NB4 (cell line): ENCODE measurements at places on chromosomes 7 and 10.

DNA sequence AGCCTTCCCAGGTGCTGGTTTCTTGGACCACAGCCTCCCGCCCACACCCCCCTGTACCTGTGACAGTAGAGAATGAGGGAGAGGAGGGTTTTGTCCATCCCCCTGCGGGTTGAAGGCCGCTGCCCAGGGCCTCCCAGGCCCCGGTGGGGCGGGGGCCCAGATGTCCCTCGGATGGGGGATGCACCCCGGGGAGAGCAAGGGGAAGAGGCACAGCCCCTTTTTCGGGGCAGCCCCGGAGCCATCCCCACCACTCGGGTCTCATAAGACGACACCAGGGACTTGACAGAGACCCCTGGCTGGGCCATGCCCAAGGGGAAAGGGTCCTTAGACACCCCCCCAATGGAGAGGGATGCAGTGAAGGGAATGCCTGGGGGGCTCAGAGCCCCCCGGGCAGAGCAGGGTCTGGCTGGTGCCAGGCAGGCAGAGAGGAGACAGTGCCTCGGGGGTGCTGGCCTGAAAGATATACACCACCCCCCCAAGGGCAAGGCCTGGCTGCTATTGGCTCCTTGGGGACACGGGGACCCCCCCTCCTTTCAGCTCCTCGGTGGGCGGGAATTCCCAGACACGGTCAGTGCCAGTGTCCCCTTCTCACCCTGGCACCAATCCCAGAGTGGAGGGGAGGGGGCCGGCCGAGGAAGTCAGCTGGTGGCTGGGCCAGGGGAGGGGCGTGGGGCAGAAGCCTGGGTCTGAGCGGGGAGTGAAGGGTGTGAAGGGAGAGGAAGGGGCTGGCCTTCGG, 3.7 kb upstream of the SPACDR start:
- DNase-seq = no peak

DNA sequence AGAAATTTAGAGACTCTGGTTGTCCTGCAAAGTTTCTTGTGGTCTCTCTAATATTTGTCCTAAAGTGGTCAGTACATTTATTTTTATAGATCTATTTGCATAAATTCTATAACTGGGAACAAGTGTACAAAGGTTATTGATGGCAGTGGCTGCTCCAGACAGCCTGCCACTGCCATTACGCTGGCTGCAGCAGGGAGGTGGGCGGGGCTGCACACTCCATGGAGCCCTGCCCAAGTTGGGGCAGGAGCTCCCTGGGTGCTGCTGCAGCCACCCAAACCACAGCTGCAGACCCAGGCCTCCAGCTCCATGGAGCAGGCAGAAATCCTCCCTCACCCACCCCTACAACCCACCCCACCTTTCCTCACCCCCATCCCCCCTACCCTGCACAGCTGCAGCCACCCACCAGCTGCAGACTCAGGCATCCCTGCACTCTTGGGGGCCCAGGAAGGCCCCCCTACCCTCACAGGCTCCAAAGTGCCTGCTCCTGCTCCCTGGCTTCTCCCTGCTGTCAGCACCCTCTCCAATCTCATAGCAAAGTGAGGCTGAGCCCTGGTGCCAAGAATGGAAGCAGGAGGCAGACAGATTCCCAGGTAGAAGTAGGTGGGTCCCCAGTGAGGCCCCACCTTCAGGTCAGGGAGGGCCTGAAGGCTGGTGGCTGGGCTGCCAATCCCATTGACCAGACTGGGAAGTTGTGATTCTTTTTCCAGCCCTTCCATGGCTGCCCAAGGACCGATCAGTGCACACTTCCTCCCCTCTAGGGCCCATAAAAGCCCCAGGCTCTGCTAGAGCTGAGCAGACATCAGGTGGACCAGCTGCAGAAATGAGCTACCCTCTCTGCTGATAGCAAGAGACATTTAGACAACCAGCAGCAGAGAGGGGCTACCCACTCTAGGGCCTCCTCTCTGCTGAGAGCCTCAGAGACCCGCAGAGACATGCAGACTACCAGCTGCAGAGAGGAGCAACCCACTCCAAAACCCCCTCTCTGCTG, 4.8 kb upstream of the CYP3A43 start:
- no peak for DNase-seq

- DNase-seq = no peak
Measured at GRCh38 chr7:129864042-129864441, 88.7 kb downstream of the UBE2H start.

DNA sequence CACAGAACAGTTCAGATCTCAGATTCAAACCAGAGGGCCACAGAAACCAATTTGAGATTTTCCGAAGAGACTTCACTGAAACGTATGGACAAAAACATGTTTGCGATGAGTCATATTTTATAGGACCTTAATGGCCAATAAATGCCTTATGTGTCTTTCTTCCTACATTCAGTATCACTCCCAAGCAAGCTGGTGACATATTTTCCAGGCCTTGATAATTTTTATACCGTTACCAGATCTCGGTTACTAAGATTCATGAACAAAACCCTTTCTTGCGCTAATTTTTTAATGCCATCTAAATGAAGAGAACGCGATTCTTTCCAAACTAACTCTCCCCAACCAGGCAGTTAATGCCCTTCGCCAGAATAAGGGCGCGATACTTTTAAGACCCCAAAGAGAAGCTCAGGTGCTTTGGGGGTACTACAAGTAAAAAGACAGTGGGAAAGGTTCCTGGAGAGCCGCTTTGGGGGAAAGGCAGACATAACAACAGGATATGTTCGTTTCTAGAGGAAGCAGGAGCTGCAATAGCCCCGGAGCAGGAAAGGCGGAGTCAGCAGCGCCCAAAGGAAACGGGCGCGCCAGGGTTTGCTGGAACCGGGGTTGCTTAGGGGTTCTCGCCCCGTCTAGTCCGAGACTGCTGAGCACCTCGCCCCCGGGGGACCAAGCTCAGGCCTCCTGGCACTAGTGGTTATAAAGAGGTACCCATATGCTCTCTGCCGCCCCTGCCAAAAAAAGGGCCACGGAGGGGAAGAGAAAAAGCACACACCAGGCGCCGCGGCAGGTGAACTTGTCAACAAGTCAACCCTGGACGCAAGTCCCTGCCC, 884 bp downstream of the ICA1 start:
- DNase-seq = peak; percentile 32

DNA sequence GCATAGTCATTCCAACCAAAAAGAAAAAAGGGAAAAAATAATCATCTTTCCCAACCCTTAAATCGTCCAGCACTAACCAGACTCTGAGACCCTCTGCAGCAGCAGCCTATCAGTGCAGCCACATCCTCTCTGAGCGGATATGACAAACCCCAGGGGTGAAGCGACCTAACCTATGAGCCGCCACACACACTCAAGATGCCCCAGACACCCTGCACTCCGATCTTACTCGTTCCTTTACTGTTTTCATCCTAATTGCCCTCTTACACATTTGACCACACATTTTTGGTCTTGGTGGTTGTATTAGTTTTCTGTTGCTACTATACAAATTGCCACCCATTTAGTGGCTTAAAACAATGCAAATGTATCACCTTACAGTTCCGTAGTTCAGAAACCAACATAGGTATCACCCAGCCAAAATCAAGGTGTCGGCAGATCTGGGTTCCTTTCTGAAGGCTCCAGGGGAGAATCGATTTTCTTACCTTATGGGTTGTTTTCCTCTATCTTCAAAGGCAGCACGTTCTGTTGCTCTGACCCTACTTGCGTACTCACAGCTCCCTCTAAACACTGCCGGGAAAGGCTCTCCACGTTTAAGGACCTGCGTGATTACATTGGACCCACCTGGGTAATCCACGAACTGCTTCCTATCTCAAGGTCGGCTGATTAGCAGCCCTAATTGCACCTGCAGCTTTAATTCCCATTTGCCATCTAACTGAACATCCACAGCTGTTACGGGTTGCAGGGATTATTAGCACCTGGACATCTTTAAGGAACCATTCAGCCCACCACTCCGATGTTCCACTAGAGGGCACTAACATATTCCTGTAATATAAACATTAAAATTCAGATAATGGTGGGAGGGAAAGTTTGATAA, 37.3 kb upstream of the PRSS1 start:
- DNase-seq = peak; percentile 27

GRCh38 chr10:125554753-125555152, 128.2 kb downstream of the TEX36 start:
- DNase-seq = no peak

GRCh38 chr10:131980761-131981428, 828 bp downstream of the BNIP3 start:
- peak; percentile 58 for DNase-seq

GRCh38 chr10:61541960-61542359, 88.8 kb upstream of the TMEM26 start:
- no peak for DNase-seq

DNA sequence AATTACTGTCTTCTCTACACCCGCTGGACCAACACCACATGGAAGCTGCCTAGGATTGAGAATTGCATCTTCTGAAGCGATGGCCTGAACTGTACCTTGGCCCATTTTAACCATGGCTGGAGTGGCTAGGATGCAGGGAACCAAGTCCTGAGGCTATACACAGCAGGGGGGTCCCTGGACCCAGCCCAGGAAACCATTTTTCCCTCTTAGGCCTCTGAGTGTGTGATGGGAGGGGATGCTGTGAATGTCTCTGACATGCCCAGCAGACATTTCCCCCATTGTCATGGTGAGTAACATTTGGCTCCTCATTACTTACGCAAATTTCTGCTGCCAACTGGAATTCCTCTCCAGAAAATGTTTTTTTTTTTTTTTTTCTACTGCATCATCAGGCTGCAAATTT, 822.7 kb downstream of the PCDH15 start:
- DNase-seq = no peak

DNA sequence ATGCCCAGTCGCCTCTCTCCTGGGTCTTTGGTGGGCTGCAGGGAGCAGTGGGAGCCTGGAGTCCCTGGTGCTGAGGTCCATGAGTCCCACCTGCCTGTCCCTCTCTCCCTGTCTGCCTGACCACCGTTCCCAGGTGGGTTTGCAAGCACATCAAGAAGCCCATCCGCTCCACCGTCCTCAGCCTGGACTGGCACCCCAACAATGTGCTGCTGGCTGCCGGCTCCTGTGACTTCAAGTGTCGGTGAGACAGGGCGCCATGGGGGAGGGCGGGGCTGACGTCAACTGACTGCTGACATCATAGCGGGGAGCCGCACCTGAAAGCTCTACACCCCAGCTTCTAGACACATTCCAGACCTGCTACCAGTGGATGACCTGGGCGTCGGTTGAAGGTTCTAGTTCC, 15.2 kb downstream of the ARPC1B start:
- DNase-seq = no peak

DNA sequence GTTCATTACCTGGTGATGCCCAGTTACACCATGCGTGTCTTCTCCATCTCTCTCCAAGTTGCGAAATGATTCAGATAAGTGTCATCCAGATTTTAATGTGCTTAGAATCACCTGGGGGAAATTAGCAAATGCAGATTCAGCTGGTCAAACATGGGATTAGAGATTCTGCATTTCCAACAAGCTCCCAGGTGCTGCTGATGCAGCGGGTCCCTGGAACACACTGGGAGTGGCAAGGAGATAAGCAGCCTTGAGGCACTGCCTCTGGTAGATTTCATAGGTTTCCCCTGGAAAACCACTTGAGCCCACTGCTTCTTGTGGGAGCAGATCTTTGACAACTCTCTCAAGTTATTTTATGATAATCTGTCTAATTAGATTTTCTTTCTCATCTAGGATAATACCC, 196.0 kb upstream of the C7orf33 start:
- DNase-seq = no peak

DNA sequence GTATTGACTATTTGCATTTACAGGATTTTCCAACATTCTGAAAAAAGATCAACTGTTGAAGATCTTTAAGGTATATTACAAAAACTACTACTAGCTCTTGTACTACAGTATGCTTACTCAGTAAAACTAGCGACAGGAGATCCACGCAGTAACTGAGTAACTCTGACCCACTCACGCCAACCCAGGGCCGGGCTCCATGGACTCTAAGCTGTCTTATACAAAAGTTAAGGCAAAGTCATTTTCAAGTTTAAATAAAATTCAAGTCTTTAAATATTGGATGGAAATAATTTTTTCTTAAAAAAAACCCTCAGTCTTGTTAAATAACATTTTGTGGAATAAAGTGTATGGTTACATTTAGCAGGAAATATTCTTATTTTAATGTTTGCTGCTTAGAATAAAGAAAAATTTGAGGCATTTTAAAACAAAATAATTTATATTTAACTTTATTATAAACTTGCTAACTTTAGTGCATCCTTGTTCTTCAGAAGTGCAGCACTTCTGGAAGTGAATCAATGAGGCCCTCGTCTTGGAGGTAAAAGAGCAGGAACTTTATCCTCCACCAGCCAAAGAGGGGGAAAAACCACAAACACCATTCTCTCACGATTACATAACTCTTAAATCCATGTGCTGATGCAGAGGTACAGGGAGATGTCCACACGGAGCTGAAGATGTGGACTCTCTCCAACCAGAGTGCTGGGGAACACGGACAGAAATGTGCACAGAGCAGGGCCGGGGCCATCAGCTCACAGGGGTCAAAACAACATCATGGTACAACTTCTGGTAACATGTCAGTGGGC, 119.9 kb downstream of the LARP4B start:
- DNase-seq = no peak

DNA sequence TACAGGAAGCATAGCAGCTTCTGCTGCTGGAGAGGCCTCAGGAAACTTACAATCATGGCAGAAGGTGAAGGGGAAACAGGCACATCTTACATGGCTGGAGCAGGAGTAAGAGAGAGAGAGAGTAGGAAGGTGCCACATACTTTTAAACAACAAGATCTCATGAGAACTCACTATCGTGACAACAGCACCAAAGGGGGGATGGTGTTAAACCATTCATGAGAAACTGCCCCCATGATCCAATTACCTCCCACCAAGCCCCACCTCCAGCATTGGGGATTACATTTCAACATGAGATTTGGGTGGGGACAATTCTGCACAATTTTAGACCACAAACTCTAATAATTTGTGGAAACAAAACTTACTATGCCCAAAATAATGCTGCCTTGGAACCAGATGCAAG, 16.8 kb upstream of the ARMC3 start:
- DNase-seq = no peak

GRCh38 chr10:104334965-104335650, 3.2 kb downstream of the ITPRIP start:
- DNase-seq = no peak

- no peak for DNase-seq
Measured at GRCh38 chr7:125573126-125573525, 643.5 kb upstream of the POT1 start.

- DNase-seq = no peak
Measured at GRCh38 chr7:47153576-47153975, 428.3 kb downstream of the TNS3 start.

GRCh38 chr7:66238773-66239466, 33.8 kb downstream of the TPST1 start:
- DNase-seq = no peak

DNA sequence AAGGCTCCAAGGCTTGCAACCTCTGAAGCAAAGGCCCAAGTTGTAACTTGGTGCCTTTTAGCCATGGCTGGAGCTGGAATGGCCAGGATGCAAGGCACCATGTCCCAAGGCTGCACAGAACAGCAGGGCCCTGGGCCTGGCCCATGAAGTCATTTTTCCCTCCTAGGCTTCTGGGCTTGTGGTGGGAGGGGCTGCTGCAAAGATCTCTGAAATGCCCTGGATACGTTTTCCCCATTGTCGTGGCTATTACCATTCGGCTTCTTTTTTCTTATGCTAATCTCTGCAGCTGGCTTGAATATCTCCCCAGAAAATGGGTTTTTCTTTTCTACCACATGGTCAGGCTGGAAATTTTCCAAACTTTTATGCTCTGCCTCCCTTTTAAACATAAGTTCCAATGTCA, 234.2 kb downstream of the CDK14 start:
- DNase-seq = no peak

GRCh38 chr10:126551202-126551601, 119.3 kb downstream of the C10orf90 start:
- DNase-seq = no peak
